Stimulated activated CD4-positive, alpha-beta T cell treated with anti-CD3 and anti-CD28 coated beads, Interleukin-4, amount 100 ng/mL, for 4 hours (primary cell): ENCODE measurements at places on chromosomes 7 and 10.

DNA sequence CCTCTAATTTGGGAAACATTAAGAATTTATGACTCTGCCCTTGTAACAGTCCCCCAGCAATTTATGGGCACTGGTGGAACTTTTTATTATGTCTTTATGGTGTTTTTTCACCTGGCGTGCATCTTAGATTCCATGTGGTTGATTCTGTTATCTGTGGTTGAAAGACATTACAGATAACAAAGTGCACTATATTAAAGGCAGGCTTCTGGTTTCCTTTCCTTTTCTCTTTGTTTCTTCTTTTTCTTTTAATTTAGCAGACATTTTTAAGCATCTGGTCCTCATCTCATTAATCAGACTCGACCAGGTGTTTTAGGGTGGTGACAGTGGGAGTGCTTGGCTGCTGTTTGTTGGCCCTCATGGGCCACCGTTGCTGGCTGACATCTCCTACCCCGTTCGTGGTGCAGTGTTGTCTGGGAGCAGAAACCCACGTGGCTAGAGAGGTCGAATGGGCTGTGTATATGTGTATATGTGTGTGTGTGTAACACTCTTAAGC, 77.4 kb downstream of the LRMDA start:
- DNase-seq = no peak

DNA sequence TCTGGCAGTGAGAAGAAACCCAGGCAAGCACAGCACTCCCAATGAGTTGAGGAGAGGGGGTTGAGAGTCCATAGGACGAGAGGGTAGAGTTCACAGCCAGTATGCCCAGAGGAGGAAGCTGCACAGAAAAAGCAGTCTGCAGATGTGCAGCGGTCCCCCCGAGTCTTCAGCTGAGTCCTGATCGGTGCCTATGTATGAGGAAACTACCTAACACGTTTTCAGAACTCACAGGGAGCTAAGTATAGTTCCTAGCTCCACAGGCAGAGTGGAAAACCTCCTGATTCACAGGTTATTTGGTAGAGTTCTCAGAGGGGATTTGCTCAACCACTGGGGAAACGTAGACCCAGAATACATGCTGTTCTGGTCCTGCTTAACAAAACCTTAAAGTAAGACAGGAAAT, 271.3 kb upstream of the CNTNAP2 start:
- no peak for DNase-seq

- no peak for DNase-seq
These were observed 123.1 kb downstream of the DKK1 start for GRCh38 chr10:52437205-52437646.

DNA sequence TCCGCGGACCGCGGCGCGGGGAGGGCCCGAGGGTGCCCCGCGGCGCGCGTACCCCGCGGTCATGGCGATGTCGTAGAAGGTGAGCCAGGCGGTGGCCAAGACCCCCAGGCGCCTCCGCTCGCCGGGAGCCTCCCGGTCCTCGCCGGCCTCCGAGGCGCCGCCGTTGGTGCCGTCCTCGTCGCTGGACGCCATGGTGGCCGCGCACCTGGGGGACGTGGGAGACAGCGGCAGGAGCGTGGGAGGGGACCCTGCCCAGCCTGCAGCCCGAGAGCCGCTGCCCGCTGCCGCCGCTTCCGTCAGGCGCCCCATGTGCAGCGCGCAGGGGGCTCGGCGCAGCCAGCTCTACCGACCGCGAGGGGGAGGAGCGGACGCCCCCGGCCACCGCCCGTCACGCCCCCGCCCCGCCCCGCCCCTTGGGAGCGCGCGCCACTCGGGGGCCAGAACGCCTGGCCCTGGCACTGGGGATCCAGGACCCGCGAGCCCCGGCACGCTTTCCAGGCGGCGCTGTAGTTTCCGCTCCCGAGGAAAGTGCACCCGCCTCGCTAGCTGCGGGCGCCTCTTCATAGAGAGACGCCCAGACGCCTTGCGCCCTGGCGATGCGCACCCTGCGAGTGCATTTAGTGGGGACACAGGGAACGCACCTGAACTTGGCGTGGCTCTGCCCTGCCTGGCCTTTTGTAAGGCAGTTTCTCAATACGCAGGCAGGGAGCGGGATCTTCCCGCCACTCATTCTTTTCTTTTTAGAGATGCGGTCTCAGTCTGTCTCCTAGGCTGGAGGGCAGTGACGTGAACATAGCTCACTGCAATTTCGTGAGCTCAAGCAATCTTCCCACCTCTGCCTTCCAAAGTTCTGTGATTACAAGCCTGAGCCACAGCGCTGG, at the start of gene HACD1:
Gene HACD1, minus strand, starts transcription at position 344 of the 881 bp plus-strand sequence. Its CDS starts 35 bp downstream, at position 309.
- DNase-seq = peak; percentile 53

- no peak for DNase-seq
These were observed 9.4 kb downstream of the ADAM8 start for GRCh38 chr10:133267293-133267692.

GRCh38 chr10:20582041-20582440, 315.1 kb downstream of the NEBL start:
- no peak for DNase-seq

DNA sequence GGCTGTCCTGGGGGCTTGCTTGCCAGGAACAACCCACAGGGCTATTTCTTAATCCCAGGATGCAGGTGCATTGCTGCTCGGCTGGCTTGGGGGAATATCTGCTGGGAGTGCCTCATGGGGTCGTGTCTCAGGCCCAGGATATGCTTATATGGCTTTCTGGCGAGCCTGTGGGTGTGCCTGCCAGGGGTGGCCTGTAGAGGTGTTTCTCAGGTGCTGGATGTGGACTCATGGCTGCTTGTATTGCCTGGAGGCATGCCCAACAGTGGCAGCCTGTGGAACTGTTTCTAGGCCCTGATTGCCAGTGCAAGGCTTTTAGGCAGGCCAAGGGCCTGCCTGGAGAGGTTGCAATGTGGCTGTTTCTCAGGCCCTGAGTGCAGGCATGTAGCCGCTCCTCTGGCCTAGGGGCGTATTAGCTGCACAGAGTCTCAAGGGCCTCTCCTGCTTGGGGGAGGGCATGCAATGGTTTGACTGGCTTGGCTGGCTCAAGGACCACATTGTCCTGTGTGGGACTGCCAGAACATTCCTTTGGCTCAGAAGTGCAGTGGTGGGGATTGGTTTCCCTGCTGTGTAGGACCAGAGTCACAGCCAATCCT, 202.1 kb downstream of the ATRNL1 start:
- no peak for DNase-seq

DNA sequence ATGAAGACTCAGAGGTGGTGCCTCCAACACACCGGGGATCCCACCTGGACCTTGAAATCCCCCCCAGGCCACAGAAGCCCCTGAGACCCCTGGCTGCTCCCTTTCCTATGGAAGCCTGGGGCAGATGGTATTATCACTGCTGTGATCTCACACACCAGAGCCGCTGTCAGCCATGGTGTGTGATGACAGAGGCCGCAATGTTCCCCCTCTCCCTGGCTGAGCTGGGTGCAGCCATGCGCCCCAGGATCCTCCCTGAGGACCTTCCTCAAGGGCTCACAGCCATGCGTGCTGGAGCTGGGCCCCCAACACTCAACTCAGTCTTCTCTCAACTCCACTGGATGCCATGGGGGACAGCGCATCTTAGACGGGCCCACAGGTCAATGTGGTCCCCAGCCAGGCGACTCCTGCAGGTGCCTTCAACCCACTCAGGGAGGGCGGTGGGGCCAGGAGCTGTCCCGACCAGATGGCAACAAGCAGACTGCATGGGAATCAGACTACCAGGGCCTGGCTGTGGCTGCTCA, 44.9 kb downstream of the VIPR2 start:
- DNase-seq = no peak

DNA sequence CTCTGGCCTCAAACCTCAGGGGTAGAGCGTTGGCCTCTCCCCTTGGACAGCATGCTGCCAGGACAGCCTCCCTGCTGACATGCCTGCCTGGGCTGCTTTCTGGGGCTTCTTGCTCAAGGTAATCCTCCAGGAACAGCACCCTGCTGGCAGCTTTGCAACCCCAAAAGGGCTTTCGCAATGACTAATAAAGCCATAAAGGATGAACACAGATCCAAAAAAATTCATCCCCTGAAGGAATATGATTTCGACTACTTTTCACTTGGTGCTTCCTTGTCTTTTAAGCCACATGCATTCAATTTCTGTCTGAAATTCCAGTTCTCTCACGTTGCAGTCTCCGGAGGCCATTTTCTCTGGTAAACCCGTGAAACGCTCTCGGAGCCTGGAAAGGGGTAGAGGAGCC, 15.1 kb upstream of the SH3PXD2A start:
- no peak for DNase-seq

- DNase-seq = no peak
These were observed 124.1 kb downstream of the SMURF1 start for GRCh38 chr7:99019523-99020412.

DNA sequence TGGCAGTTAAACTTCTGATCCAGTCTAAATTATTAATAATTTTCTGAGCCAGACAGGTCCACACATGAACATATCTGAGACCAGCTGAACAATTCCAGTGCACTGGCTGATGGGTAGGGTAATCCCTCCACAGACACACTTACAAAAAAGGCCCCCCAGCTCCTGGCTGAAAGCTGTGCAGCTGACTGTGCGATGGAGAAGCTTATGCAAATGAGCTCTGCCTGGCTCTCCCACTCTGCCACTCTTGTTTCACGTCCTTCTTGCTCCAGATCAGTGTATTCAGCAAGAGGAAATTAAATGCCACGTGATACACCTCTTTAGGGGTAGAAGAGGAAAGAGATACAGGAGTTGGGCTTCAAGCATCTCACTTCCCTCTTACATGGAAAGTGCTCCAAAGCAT, 76.4 kb upstream of the FEZF1 start:
- no peak for DNase-seq

GRCh38 chr10:16986406-16987205, 143.0 kb downstream of the CUBN start:
- no peak for DNase-seq

DNA sequence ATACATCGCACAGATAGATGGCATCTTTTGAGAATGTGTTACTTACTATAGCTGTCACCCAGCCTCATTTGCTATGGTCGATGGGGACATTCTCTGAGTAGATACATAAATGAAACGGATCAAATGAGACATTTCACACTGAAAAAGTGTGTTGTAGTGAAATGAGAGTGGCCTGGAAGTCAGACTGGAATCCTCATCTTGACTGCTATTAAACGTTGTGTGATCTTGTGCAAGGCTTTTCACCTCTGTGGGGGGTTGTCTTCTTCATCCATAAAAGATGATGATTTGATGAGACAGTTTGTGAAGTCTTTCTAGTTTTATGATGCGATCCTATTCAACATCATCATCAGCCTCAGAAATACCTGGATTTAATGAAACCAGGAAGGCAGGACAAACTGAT, 155.4 kb upstream of the MYO3A start:
- no peak for DNase-seq

DNA sequence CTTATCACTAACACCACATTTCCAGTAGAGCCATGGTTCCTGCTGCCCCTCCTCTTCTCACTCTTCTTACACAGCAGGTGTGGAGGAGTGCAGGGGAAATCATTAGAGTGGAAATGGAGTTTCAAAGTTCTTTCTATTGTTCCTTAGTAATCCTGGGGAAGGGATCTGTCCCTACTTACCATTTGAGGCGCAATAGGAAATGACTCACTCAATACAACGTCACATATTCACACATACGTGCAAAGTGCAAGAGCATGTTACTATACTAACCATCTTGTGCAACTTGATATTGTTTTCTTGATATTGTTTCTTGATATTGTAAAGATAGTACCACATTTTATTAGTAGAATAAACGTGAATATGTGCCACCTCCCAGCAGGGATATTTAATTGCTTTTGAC, 1010.2 kb downstream of the DNAJB9 start:
- no peak for DNase-seq

DNA sequence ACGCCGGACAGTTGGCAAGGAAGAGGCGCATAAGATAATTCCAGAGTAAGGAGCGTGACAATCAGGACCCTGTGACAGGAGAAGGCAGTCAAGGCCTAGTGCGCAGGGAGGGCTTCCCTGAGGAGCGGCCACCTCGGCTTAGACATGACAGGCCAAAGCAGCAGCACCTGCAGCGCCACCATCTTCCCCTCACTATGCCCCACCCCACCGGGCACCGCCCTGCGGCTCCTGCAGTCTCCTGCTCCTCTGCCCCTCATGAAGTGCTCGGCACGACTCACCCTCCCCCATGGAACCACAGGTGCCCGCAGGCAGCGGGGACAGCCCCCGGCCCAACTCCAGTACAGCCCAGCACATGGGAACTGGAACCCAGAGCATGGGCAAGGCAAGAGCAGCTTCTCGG, 11.8 kb downstream of the MAD1L1 start:
- no peak for DNase-seq

DNA sequence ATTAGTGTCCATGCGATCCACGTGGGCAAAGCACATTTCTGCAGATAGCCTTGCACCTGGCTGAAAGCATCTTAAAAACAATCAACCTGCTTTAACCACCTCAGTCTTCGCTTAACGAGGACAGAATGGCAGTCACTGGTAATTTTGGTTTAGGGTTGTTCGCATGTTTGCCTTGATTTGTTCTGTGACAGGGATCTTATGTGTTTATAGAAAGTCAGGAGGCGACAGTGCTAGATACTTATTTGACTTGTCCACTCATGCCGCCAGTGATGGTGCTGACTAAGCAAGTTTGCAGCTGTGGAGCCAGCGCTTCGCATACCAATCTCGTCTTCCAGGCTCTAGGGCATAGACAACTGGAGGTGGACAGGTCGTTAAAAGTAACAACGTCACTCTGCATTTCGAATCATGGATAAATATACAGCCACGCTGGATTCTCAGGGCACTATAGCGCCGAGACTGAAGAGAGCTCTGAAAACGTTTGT, 1.2 kb upstream of the TMEM243 start:
- no peak for DNase-seq

DNA sequence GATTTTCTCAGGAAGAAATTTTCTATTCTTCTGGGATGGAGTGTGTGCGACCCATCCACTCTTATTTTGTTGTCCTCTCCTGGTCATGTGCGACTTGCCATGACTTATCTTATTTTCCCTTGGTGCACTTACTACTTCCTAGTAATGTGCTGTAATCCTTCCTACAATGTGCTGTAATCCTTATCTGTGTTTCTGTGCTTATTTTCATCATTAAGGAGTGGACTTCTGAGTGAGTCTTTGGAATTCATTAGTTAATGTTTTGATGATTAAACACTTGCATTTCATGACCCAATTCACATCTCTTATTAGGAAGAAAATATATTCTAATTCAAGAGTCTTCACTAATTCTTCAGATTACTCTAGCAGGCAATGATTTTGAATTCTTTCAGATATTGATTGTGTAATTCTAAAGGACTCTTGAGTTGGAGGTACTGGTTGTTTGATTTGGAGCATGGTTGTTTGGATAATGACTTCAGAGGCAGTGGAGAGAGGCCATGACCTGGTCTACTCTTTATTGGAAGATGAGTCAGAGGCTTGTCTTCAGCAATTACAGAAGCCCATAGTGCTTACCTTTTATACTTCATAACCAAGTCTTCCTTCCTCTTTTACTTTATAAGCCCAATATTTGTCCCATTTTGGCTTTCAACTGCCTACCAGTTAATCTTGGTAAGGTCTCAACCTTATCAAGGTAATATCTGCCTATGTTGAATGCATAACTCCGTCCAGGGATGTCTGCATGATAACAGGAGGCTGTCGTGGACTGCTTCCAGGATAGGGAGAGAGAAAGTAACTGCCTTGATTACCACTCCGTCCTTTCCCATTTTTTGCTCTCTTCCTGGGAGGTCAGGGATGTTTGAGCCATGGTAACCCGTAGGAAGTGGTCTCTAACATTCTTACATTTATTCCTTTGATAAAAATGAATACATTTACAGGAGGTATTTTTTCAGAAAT, 278.3 kb upstream of the SP8 start:
- no peak for DNase-seq
